Inflammatory macrophage treated with lipopolysaccharide for 4 hours (primary cell): ENCODE measurements at places on chromosomes 6 and 20.

GRCh38 chr20:44211177-44212039 lies 837 bp upstream of the OSER1 start:
- peak; percentile 23 for DNase-seq

DNA sequence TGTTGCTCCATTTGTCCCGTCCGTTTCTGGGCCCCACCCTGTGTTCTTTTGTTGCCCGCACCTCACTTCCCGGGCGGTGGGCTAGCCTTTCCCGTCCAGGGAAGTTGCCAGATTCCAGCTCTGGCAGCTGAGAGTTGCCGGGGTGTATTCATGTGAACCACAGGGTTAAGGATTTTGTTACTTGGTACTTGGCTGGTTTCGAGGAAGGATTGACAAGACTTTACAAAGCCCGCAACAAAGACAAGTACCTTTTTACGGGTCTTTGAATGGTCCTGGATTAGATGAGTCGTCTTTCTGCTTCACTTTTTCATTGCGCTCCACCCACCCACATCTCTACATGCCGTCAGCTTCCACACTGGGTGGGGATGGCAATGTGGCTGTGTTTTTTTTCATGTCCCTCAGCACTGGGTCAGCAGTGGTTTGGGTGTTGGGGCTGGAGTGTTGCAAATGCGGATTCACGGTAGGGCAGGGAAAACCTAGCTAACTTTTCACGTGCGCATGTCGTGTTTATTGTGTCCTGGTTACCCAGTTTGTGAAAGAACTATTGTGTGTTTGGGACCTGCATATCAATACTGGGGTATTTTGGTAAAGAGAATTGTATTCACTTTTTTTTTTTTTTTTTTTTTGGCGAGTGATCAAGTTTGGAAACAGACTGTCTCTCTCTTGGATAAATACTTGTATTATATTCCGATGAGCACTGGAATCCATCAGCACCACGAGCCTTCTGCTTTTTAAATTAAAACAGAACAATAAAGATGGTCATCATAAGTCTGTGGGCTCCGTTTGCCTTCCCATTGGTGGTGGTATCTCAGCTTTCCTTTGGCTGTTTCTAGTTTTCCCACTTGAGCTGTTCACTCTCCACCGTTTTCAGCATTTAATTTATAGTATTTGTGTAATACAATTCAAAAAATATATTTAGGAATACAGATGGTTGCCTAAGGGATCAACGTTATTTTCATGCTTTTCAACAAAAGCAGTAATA lies 1.2 kb downstream of the DUSP22 start:
- DNase-seq: peak; percentile 78

DNA sequence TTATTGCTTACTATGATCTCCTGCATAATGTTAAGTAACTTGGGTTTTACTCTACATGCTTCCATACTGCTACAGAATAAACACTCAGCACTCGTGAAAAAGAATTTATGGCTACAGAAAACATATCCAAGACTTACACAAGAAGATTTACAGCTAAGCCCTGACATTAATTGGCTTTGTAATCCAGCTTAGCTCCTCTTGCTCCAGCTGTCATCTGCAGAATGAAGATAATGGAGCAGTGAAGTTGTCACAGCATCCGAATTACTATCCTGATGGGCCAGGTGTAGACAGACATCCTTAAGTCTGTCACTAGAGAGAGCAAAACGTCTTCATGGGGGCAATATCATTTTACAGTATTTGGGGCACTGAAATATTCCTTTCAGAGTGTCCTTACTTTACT lies 155.3 kb downstream of the PRKN start:
- no peak for DNase-seq

- peak; percentile 55 for DNase-seq
Measured at GRCh38 chr6:75230484-75231325, 12.9 kb downstream of the COX7A2 start.

DNA sequence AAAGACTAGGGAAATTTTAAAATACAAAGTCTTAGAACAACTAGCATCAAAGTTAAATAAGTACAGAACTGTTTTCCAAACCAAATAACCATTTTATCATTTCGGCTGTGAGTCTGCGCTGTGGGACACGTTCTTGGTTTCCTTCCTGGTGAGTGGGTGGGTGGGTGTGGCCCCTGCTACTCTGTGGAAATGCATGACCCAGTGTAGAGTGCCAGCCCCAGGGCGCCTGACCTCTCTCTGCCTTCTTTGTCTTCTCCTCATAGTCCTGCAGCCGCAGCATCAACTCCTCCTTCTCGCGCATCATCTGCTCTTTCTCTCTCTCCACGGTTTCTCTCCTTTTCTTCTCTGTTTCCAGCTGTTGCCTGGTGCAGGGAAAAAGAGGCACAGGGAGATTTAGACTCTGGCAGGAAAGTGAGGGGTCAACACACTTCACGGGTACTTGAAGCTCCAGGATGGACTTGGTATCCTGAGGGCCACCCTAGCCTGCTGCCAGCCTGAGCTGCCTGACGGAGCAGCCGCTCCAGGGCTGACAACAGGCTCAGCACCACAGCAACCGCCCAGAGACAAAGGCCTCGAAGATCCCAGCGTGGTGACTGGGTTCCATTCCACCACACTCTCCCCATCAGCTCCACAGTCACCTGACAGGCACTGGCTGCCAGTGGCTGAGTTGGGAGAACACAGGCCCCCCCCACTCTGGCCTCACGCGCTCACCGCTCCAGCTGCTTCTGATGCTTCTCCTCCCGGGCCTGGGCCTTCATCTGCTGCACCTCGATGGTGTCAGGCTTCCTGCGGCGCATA lies 48.4 kb downstream of the EZR start:
- DNase-seq: peak; percentile 4

- DNase-seq: no peak
Measured at GRCh38 chr6:25013246-25013645, 77.5 kb upstream of the RIPOR2 start.

DNA sequence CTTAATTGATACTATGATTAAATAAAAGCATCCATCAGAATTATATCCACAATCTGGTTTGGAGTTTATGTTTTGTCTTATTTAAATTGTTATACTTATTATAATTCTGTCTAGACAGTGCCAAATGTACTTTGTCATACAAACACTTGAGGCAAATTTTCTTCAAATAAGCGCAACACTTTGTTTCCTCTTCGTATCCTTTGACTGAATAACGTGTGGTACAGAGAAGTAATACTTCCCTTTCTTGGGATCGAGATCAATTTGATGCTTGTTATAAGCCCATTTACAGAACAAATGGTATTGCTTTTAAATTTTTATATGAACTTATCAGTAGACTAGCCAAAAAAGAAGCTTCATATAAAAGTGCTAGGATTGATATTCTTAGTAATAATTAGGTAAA lies 111.0 kb downstream of the ATG5 start:
- DNase-seq: peak; percentile 52

DNA sequence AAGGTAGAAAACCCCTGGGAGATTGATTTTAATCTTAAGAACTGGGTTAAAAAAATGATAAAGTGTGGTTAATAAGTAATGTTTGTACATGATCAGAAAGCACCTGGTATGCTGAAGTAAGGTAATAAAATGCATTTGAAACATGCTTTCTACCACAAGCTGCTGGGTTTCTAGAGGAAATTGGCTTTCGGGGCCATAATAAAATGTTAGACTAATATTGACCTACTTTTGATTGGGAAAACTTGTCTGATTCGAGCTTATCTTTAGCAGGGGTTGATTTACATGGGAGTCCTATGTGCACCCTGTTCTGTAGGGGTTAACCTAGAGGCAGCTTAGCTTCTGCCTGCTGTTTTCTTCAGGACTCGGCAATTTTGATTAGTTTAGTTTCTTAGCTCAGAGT lies 50.5 kb downstream of the CRYBG1 start:
- DNase-seq: no peak

DNA sequence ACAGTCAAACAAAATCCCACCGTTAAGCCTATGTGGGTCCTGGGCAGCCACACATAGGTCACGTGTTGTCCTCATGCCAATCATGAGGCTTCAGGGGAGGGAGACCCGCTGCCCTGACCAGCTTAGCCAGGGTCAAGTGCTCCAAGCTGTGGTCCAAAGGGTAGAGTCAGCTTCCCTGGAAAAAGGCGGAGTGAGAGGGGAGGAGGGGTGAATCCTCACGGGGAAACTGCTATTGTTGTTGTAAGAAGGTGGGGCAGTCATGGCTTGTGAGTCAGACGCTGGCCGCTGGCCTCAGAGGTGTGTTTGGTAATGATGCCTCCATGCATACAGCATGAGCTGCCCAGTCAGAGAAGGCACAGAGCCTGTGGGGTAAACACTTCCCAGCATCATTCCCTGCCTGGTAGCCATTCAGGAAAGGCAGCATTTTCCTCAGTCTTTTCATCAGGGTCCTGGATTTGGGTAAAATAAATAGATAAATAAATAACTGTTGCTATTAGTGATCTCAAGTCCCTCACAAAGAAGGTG lies 8.7 kb downstream of the CST3 start:
- peak; percentile 59 for DNase-seq

DNA sequence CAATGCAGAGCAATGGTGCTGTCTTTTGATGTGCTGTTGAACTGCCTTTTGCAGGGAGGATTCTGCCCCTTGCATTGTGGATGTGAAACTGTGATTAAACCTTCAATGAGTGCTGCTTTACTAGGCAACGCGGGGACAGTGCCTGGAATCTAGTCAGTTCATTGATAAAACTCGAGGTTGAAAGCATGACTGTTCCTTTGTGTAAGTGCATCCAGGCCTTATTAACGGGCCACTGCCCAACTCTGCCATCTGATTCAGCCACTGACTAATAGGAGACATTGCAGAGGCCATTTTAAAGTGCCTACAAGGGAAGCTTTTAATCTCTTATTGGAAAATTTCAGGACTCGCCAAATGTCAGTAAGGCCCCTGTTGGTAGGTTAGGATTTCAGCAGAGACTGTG lies 49.3 kb downstream of the SLC35F1 start:
- no peak for DNase-seq

GRCh38 chr6:44926556-44926955 lies 401.6 kb upstream of the RUNX2 start:
- DNase-seq: peak; percentile 15

DNA sequence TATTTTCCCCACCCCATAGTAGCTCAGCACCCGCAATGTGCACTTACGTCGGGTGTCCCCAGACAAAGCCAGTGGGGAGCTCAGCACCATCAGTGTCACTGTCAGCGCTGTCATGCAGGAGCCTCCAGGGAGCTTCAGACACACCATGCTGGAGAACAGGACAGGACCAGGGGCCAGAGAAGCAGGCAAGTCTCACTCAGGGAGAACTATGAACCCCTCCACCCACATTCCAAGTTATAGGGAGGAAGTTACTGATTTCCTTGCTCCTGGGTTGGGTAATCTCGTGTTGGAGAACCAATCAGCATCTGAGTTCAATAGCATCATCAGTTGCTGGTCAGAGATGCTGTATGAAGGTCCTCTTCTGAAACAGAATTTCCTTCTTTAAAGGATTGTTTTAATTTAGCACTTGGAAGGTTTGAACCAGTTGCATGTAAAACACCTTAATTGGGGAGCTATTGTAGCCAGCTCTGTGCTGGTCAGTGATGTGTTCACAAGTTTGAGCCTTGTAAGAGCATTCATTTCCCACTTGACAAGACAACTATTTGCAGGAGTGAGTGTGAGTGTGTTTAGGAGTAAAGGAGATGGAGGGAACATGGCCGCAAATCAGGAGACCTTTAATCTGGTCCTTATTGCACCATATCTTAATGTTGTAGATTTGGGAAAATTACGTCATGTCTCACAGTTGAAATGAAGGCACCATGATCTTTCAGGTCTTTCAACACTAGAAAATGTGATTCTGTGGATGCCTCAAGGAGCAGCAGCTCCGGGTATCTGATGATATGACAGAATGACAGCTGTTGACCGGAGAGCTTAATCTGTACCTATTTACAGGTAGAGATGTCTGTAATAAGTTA lies at the start of gene HLA-DRB1:
Gene HLA-DRB1, minus strand, starts transcription at position 253 of the 854 bp plus-strand sequence. Its CDS starts 106 bp downstream, at position 147.
- peak; percentile 76 for DNase-seq

- DNase-seq: no peak
Measured at GRCh38 chr6:163983679-163984078, 569.2 kb downstream of the QKI start.

GRCh38 chr6:68779366-68779765 lies 144.3 kb downstream of the ADGRB3 start:
- no peak for DNase-seq

GRCh38 chr6:148441454-148441911 lies 98.8 kb downstream of the SASH1 start:
- peak; percentile 25 for DNase-seq

- no peak for DNase-seq
Measured at GRCh38 chr20:63372971-63373885, 12.1 kb upstream of the CHRNA4 start.

GRCh38 chr6:8499540-8499939 lies 64.2 kb upstream of the SLC35B3 start:
- DNase-seq: no peak

DNA sequence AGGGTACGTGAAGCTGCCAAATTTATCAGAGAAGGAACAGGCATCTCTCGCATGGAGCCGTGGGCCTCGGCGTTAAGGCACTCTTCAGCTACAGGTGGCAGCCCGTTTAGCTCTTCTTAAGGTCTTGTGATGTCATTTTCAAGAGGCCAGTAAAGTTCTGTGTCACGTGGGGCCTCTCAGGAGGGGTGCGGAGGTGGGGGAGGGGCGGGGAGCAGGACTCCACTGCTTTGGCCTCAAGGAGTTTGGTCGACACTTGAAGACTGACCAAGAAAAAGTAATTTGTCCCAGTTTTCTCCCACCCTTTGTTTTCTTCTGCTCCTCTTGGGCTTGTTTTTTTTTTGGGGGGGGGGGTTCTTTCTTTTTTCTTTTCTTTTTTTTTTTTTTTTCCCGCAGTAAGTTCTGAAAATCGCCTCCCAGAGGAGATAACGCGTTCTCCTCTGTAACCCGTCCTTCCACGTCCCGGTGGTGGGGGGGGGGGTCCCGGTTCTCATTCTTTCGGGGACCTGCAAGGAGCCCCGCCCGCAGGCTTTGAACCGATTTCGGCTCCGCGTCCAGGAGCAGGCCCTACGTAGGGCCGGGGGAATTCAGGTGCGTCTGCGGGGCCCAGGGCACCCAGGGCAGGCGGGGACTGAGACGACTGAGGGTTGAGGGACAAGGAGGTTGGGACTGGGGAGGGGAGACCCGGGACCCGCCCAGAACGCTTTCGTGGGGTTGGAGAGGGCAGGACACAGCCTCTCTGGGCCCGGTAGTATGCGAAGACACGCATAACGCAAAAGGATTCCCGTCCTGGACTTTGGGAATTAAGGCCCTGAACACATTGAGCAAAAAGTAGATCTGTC lies 26.0 kb downstream of the GPX6 start:
- DNase-seq: no peak

DNA sequence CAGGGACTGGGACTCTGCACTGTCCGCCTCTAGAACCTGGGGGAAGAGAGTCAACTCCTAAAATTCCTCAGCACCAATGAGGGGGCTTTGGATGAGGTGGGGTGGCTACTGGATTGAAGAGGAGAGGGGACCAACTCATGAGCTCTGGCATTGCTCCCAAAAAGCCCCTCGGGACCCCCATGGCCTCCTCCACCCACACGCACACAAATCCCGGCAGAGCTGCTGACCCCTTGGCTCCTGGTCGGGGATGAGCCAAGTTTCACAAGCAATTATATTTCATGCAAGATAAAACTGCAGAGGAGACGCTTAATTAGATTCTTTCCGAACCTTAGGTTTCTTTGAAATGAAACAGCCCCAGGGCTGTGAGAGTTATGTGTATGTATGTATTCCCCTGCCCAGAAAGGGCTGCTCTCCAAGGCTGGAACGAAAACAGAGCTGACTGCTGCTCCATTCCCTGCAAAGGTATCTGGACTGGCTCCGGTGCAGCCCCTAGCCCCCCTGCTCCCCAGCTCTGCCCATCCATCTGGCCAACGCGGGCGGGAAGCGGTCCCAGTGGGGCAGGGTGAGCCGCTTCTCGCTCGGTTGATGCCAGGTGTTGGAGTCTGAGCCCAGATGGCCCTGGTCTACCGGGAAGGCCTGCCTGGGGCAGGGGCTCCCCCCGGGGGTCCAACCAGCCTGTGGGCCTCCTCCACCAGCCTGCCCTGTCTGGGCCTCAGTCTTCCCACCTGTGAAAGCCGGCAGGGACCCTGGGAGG lies 46.8 kb upstream of the STX16 start:
- DNase-seq: no peak
